CMK (cell line): ENCODE measurements at places on chromosomes 2 and 18.

DNA sequence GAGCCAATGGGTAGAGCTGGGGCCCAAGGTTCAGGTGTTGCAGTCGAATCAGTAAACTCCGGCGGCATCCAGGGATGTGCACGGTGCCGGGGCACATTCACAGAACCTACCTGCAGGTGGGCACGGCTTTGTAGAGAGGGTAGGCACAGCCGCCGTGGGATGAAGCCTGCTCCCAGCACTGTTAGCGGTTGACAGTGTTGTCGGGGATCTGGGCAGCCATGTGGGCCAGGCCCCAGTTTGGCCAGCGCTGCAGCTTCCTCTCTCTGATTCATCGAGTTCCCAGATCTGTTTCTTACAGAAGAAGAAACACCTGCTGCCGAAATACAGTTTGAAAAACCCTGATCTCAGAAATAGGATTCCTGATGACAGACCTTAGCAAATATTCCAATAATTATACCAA is 274.8 kb downstream of the AGAP1 start:
- no peak for DNase-seq

GRCh38 chr2:228827056-228827700 is 443.9 kb downstream of the PID1 start:
- DNase-seq, result no peak

DNA sequence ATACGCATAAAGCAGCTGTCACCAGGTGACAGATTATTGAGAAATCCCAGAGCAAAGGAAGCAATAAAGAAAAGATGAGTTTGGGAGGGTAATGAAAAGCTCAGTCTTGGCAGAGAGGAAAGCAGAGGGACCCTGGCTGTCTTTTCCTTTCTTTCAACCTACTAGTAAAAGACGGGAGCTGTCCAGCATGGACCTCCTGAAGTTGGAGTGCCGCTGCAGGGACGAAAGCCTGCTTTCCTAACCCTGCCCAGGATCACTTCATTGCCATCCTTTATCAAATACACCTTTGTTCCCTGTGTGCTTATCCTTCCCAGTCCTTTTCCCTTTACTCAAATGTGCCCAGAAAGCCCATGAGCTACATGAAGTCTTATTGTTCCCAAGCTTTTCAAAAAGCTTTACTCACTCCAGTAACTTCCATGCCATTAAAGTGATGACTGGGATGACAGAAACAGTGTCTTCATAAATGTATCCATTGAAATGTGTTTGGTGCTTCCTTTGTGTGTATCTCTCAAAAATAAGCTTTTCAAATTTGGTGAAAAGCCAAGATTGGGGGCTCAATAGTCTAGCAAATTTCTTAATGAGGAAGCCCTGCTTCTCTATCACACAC is 3.7 kb upstream of the SPR start:
- no peak for DNase-seq

DNA sequence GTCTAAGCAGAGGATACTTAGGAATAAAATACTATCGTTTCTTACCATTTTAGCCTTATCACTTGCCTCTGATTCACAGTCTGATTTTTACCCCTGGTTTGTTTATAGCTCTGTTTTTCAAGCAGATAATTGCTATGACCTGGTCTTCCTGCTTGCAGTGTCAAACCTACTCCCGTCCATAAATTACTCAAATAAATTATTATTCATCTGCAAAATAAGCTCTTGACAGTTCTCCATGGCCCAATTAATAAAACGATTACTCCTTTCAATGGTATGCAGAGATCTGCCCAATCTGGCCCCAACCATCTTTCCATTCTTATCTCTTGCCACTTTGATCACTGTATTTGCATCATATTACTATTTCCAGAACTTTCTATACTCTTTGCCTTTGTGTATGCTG is 354.0 kb downstream of the CCDC85A start:
- DNase-seq, result no peak

GRCh38 chr2:191901031-191901430 is 54.1 kb upstream of the CAVIN2 start:
- no peak for DNase-seq

DNA sequence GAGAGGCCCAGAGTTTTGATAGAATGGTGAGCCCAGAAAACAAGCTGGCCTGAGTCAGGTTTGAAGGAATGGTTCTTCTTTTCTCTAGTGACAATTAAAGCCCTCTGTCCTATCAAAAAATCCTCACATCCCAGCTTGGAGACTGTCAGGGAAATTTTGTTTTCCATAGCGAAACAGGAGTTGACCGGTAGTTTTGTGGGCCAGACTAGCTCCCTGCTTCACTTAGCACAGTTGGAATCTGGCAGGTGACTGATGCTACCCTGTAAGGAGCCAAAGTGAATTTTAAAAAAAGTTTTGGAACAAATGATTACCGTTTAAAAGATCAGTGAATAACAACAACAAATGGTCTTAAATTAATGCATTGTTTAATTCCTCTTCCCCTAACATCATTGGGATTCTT is 6.7 kb downstream of the NAB1 start:
- no peak for DNase-seq

DNA sequence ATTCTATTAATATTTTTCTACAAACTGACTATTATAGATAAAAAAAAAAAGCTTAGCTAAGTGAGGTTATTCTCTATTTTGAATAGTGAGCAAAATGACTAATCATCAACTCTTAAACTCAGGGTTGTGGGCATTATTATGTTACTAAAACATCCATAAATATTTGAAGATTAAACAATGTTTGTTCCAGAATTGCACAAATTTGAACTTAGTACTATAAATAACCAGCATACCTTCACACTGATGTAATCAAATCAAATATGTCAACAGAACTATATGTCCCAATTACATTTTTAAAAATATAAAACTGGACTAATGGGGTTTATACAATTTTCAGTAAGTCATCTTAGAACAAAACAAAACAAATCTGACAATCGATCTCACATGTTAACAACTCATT is 800.9 kb downstream of the LRP1B start:
- DNase-seq, result no peak

DNA sequence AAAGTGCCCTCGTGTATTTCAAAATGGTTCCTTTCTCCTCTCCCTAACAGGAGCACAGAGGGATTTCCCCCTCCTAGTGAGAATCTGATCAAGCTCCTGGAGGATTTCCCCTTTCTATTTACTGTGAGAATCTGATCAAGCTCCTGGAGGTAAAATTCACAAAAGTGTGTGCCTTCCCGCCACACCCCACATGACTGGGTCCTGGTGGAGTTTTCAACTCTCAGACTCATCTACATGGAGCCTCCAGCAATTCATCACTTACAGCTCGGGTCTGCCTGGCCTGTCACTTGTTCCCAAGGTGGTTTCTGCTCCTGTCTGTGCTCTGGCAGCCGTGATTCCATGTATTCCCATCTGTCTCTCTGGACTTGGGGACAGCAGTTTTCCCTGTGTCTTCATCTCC is 590.7 kb downstream of the FBXO15 start:
- no peak for DNase-seq

- DNase-seq, result no peak
Observed at GRCh38 chr2:9434489-9434888, 11.0 kb downstream of the CPSF3 start.

- DNase-seq, result no peak
Observed at GRCh38 chr2:150688016-150688415, 200.5 kb upstream of the RND3 start.

DNA sequence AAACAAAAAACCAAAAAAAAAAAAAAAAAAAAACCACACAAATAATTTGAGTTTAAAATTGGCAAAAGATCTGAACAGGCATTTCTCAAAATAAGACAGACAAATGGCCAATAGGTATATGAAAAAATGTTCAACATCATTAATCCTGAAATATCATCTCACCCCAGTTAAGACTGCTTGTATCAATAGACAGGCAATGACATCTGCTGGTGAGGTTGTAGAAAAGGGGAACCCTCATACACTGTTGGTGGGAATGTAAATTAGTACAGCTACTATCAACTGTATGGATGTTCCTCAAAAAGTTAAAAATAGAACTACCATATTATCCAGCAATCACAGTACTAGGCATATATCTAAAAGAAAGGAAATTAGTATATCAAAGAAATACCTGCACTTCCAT is 523.1 kb downstream of the XIRP2 start:
- DNase-seq, result no peak

- DNase-seq, result no peak
Observed at GRCh38 chr18:59549503-59550173, 147.6 kb downstream of the CCBE1 start.

DNA sequence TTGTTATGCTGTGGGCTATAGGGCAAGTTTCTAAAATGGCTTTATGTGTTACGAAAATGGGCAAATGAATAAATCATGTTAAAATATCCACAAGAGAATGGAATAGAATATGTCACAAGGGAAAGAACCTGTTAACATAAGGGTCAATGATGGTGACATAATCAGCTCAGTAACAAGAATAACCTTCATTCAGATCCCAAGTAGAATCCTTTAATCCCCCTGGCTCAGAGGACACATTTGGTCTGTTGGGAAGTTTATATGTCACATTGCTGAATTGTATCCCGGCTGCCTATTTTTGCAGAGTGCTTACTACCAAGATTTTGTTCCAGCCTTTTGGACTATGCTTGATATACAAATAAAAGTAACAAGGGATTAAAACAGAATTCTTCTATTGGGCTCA is 13.1 kb upstream of the LGALSL start:
- no peak for DNase-seq

DNA sequence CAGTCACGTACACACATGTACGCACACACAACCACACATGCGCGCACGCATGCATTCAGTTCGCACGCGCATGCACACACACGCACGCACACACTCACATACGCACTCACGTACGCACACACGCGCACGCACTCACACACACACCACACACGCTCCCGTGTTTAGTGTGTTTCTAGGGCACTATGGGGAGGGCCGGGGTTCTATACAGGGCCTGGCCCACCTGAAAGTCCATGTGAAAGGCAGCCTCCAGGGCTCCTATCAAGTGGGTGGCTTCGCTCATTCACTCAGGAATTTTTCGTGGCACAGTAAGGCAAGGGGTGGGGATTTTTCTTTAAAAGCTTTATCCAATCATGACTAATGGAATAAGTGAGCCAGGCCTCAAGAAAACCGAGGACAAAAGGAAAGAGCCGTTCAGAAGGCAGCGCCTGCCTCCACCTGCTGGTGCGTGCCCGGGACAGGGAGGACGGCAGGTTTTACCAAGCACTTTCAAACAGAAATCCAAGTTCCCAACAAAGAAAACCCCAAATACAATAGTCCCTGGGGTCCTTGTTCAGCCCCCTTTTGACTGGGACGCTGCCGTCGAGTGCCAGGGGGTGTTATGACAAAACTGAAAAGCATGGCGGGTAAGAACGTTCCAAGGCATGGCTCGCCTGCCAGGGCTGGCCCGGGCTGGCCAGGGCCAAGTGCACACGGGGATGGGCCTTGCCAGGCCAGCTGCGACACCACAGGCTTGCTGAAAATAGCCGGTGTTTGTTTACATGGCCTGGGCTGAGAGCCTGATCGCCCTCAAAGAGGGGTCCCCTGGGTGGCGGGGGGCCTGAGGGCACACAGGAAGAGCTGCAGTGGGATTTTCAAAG is 110.0 kb downstream of the HDAC4 start:
- DNase-seq, result no peak

DNA sequence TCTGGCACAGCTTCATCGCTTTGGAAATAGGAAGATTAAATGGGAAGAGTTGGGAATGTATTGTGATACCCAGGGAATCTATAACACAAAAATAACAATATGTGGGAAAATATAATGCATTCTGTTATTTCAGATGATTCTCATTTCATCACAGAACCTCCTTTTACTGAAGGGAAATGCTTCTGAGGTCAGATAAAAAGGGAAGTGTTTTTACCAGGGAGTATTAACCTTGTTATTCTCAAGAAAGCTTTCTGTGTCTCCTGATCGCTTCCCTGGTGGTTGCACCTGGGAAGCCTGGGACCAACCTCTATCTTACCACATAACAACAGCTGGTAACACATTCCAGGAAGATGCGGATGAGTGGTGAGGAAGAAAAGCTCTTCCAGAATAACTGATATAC is 47.2 kb downstream of the SCG2 start:
- DNase-seq, result no peak

DNA sequence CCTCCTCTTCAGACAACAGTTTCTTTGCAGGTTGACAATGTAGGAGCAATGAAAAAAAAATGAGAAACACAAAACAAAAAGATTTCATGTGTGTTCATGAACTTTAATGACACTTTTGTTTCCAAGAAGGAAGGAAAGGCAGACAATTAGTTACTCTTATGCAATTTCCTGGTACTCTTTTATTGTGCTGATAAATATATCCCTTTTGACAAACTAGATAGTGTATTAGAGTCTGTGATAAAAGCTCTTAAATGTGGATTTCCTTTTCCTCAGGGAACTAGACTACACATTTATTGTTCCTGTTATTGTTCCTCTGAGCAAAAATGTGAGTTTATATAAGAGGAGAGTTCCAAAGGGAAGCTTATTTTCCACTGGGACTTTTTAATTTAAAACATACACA is 188.7 kb upstream of the NRXN1 start:
- DNase-seq, result no peak

DNA sequence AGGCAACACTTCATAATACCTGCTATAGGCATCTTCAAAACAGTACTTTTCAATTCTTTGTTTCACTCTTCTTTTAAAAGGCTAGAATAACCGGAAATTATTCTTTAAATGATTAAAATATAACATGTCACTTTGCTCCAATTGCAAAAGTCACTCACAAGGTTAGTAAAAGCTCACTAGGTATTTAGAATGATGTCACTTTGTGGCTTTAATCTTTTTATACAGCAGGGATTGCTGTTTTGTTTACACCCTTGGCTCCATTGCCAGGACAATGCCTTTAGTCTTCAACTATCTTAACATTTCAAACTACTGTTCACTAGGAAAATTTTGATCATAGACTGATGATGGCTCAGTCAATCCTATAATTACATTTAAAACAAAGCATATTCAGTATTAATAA is 157.1 kb downstream of the BAZ2B start:
- no peak for DNase-seq

- DNase-seq, result no peak
Observed at GRCh38 chr2:174776675-174777074, 12.4 kb upstream of the CHRNA1 start.

- DNase-seq, result no peak
Observed at GRCh38 chr2:1968209-1968987, 224.1 kb upstream of the PXDN start.

DNA sequence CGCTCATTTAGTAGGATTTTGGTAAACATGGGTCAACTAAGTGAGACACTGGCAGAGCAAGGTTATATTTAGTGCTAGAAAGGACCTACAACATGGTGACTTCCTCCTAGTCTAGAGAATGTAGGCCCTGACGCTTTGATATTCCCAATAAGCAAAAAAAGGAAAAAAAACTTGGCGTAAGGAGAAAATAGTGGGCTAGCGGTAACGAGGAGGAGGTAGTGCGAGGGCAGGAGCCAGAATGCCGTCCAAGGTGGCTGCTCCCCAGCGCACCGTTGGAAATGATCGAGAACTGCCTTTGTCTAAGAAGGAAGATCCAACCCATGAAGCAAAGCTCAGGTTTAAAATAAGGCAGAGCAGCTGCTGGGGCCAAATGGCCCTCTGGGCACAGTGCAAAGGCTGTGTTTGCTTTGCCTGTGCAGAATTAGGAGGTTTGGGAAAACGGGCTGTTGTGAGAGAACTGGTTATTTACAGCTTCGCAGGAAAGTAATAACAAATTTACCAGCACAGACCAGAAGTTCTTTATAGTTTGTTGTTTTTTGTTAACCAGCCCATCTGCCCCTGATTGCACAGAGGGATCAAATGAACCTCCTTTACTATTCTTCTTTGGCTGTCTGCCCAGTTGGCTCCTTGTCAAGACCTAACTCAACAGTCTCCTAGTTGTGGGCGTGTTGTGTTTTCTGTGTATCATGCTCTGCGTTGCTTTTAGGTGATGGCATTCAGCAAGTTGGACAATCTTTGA is 86.6 kb downstream of the ITGB1BP1 start:
- DNase-seq, result no peak

GRCh38 chr2:75018162-75018561 is 59.7 kb downstream of the POLE4 start:
- no peak for DNase-seq
